GM20000 (cell line): ENCODE measurements at places on chromosomes 4 and X.

GRCh38 chr4:186216465-186217024 lies 10.8 kb upstream of the KLKB1 start:
- no peak for DNase-seq

DNA sequence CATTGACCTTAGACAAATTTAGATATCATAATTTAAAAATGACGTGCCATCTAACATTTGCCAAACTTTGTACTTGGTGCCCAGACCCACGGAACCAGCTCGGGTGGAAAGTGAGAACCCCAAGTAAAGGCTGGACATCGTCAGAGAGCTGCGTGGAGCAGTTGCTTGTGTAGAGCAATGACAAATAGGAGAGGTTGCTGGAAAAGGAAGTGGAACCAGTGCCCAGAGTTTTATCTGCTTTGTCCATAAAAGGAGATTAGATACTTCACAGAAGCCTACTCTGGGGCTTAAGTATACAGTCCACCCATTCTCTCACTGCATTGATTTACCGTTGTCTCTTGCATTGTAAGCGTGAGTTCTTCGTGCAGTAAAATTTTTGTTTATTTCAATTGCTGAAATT lies 5.4 kb upstream of the TBC1D1 start:
- DNase-seq: no peak

- DNase-seq: no peak
Observed at GRCh38 chr4:72063726-72064125, 31.9 kb downstream of the NPFFR2 start.

GRCh38 chr4:136329042-136329662 lies 1203.1 kb downstream of the PCDH18 start:
- no peak for DNase-seq

DNA sequence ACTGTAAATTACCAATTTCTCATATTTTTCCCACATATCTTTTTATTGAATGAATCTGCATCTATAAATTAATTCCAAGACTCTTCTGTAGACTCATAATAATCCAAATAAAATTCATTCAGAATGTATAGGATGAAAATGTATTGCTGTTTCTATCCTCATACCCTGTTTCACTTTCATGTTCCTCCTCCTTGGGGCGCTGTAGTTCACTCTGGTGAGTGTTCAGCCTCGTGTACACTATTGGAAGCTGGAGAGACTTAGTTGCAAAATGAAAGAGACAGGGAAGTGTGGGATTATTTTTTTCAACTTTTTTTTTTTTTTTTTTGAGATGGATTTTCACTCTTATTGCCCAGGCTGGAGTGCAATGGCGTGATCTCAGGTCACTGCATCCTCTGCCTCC lies 296.1 kb downstream of the TLL1 start:
- DNase-seq: peak; percentile 4

DNA sequence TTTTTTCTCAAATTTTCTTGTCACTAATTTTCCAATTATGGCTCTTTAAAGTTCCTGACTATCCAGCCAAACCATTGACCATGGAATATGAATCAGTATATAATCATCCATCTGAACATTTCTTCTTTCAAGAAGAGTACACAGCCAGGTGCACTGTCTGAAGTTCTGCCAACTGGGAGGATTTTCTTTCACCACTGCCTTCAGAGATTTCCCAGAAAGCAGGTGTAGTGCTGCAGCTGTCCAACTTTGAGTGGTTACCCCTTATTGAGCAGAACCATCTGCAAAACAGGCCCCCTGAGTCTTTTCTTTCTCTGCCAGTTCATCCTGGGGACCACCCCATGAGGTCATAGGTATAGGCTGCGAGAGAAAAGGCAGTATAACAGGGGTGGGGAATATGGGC lies 1213.2 kb downstream of the RAPGEF2 start:
- no peak for DNase-seq

DNA sequence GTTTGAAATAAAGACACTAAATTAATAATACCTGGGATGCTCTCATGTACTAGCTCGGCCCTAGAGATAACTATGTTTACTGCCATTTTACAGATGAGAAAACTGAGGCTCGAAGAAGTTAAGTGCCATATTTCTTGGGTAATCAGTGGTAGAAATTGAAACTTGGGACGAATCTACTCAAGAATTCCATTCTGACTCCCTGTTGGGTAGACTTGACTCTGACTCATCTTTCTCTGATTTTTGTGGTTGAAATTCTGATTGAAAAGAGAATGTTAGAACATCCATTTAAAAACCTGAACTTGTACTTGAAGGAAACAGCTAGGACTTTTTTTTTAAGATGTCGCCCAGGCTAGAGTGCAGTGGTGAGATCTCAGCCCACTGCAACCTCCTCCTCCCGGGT lies 50.1 kb upstream of the NSUN7 start:
- no peak for DNase-seq

DNA sequence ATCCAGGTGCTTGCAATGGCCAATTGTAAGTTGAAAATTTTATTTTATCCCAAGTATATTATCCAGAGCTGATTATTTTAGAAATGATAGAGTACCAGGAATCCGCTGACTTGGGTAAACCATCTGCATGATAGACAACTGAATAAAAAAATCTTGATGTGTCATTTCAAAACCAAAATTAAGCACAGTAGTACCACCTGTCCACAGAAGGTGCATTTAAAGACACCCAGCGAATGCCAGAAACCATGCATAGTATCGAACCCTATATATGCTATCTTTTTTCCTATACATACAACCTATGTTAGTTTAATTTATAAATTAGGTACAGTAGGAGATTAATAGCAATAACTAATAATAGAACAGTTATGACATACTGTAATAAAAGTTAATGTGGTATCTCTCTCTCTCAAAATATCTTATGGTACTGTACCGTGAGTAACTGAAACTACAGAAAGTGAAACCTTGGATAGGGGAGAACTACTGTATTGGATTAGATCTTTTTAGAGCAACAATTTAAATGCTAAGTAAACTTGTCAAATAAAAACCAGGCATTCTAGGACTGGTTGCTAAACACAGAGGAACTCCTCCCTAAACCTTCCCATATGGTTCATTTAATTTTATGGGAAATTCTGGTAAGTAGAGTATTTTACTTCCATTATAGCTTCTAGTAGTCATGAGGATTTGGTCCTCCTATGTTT lies 6.2 kb downstream of the NEIL3 start:
- DNase-seq: no peak

DNA sequence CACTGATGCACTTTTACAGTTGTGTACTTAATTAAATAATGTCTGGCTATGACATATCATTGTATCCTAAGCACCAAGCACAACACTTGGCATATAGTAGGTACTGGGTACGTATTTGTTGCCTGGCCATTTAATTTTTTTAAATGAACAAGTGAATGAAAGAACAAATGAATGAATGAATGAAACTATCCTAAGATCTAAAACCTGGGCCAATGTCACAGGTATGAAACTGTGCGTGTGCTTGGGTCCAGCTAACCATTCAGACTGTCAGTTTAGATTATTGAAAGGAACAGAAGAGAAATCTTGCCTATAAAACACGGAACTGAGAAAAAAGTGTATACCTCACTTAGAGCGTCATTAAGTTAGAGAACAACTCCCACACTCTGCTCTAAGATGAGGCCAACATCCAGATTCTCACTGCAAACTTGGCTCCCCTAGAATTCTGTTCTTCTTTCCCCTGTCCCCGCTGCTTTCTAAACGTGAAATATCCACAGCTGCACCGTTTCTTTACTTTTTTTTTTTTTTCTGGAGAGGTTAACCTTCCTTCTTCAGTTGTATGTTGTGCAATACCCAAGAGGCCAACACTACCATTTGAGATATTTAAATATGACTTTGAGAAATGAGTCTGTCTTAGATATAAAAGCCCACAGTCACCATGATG lies 17.3 kb upstream of the SEL1L3 start:
- peak; percentile 58 for DNase-seq

DNA sequence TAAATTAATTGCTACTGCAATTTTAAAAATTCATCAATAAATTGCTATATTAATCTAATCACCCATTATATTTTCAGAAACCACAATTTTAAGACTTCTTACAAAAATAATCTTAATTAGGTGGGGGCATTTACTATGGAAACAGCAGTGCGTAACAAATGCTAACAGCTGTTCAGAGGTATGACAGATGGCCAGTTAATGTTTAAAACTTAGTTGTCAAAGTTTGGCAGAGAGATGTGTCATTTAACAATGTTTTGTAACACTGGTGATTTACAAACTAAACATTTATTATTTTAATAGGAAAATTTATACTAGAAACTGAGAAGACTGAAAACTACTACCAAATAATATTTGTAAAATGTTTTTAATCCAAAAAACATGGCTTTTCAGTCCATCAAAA lies 85.2 kb upstream of the GPR34 start:
- DNase-seq: no peak

GRCh38 chr4:25500626-25501316 lies 123.7 kb downstream of the ANAPC4 start:
- no peak for DNase-seq

GRCh38 chrX:13223868-13224567 lies 95.8 kb downstream of the ATXN3L start:
- DNase-seq: no peak
